ENCODE measurements at places on chromosomes 11 and 22.

DNA sequence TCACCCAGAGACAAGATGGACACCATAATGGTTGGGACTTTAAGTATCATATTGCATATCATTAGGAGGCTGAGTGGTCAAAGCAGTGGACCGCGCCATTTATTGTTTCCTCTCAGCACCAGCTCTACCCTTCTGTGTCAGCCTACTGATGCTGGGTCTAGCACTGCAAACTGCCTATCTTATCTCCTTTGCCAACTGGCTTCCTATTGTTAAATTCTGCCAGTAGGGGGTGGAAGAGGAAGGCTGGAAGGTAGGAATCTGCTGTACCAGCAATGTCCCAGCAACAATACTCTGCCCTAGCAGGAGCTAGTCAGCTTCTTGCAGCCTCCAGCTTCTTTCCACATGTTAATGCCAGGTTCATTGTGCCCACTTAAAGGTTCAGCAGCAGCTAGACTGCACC lies 367.1 kb upstream of the PDGFD start:
- DNase-seq, result no peak

GRCh38 chr22:44120314-44120704 lies 60.4 kb upstream of the PARVG start:
- no peak for DNase-seq

- no peak for DNase-seq
Measured at GRCh38 chr11:9148035-9148434, 56.6 kb upstream of the SCUBE2 start.

- DNase-seq, result no peak
Measured at GRCh38 chr11:77656362-77656761, 18.8 kb upstream of the CLNS1A start.

DNA sequence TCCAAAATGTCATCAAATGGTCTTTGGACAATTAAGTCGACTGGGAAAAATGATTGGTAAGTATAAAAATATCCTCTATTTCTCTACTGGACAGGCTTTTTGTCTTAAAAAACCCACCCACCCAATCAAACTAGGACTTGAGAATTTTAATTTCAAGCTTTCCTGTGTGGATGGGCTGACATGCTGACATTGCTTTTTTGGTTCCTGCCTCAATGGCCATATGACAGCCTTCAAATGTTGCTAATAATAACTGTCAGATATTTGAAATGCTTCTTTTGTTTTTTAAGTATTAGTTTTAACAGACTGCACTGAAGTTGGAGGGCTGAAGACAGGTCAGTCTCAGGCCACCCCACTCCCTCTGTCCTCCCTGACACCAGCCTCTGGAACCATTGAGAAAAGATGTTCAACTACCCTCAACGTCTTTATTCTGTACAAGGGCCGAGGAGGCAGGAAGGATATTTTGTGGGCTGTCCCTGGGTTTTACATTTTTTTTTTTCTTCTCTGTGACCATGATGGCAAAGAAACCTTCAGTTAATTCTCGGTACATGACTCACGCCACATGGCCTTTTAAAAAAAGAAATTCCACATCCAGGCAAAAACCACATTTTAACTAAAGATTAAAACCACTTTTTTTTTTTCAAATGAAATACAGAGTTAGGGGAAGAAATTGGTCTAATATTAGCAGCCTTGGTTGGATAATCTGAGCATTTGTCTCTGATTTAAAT lies 130.4 kb downstream of the SLC1A2 start:
- no peak for DNase-seq

DNA sequence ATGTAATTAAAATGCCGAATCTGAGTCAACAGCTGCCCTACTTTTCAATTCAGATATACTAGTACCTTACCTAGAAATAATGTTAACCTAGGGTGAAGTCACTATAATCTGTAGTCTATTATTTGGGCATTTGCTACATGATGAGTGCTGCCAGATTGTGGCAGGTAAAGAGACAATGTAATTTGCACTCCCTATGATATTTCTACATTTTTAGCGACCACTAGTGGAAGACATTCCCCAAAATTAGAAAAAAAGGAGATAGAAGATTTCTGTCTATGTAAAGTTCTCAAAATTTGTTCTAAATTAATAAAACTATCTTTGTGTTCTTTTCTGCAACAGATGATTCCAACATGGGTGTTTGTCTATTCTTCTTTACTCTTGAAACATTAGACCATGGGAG lies 14.1 kb downstream of the MS4A1 start:
- no peak for DNase-seq

DNA sequence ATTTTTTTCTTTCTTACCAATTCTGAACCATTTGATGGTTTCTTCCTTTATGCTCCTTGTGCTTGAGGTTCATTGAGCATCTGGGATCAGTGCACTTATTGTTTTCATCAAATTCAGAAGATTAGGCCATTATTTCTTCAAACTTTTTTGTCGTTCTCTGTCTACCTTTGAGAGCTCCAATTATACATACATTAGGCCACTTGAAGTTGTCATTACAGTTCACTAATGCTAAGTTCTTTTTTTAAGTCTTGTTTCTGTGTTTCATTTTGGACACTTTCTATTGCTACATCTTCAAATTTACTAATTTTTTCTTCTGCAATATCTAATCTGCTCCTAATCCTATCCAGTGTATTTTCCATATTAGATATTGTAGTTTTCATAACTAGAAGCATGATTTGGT lies 40.8 kb downstream of the CDPF1 start:
- no peak for DNase-seq

DNA sequence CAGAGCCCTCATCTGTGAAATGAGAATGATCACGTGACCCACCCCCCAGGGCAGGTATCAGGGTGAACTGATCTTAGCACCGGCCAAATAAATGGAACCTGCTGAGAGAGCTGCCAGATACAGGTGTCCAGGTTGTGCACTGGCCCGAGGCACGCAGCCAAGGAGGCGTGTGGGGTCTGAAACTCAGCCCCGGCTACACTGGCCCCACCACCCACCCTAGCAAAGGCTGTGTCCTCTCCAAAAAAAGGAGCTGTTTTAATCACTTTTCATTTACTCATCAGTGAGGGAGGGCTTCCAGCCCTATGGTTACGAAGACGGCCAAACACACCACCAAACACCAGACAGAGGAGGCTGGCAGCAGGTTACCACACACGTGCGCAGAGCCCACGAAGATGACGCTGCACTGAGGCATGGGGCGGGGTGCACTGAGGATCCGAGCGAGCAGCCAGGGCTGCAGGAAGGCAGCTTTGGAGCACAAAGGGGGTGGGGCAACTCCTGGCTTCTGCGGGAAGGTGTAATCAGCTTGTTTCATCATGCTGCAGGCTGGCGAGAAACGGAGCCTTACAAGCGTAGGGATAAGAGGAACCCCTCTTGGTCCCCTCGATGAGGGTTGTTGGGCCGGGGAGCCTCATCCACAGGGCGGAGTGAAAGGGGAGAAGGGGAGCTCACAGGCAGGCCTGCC lies 19.5 kb upstream of the SLC22A12 start:
- DNase-seq, result no peak

DNA sequence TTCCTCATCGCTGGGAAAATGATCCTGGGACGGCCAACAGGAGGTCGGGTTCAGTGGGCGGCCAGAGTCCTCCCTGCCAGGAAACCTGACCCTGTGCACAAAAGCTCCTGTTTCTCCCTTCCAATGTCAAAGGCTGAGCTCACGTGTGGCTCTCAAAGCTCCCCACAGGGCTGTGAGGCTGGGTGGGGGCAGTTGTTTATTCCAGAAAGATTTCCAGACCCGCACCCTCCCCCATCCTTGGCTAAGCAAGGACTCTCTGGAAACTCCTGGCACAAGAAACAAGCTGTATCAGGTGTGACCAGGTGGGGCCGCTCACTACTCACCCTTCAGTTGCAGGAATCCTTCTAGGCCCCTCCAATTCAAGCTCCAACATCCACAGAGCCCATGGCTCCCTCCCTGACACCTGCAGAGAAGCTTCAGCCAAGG lies 131.9 kb downstream of the SHANK2 start:
- DNase-seq, result no peak

DNA sequence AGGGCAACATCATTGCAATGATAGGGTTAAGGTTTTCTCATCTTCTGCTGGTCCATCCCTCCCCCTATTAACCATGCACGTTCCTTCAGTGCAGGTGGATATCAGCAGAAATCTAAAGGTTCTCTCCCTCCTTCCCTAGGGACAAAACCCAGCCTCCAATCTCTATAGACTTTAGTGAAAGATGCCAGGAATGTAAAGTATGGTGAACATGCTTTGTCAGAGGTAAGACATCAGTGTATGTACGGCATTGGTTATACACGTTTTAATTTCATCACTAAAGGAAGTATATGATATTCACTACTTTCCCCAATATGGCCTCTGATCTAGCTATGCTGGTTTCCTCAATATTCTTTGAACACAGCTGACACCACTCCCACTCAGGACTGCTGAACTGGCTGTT lies 81.2 kb upstream of the LDLRAD3 start:
- DNase-seq, result no peak

DNA sequence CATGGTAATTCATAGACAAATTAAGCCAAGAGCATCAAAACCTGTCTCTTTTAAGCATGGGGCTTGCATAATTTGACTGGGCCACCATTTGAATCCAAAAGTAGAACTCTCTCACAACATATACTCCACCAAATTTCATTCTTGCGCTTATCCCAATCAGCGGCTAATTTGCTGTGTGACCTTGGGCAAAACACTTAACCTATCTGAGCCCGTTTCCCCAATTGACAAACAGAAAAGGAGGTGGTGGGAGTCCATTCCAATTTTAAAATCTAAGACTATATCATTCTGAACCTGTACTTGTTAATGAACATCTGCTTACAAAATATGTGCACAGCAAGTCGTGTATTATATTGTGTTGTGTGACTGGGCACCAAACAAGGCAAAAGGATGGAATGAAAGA lies 338.1 kb upstream of the NARS2 start:
- DNase-seq, result no peak

- DNase-seq, result no peak
Measured at GRCh38 chr11:121212536-121213361, 79.8 kb upstream of the SC5D start.

DNA sequence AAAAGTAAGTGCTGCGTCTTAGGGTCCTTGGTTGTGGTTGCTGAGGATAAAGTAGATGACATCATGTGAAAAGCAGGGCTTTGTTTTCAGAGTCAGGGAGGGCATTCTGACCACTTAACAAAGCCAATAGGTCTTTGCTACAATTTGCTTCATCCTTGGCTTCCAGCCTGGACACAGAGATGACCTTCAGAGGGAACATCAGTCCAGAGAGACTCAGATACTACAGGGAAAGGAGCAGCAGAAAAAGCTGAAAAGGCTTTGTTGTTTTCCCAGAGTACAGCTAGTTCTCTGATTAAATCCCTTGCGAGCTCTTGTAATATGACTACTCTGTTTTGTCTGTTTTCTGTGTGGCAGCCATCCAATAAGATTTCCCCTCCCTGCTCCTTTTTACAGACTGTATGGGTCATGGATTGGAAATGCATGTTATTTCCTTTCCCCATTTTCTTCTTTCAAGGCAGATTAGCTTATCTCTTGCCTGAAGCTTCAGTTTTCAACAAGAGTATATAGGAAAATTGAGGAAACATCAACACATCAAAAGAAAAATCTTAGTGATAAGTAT lies 31.9 kb downstream of the ATG13 start:
- DNase-seq, result no peak

DNA sequence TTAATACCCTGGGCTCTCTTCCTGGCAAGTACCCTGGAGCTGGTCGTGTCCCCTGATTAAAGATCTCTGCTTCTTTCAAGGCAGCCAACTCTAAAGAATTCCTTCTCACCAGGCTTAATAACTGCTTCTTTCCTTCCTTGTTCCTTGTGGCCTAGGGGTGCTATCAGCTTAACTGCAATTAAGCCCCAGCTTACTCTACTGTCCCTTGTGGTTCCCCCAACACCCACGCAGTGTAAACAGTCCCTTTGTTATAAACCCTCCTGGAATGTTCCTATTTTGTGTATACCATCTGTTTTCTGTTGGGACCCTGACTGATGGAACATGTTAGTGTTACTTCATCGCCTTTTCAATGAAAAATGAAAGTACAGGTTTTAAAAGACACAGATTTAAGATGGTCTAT lies 126.4 kb upstream of the KIRREL3 start:
- DNase-seq, result no peak

DNA sequence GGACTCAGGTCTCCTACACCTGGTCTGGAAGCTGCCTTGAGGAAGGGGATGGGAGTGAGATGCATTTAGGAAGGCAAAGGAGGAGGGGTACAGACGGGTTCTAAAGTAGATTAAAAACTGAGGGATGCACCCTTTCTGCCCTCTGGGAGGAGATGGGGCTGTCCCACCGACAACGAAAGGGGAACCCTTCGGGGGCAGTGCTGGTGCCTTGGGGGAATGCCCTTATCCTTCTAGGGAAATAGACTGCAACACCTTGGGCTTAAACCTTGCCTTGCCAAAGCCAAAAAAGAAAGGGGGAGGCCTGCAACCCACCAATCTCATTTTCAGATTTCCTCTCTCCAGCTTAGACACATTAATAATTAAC lies 89.8 kb downstream of the PLEKHA7 start:
- no peak for DNase-seq

- DNase-seq, result no peak
Measured at GRCh38 chr11:113162592-113162962, 151.8 kb upstream of the TTC12 start.

- no peak for DNase-seq
Measured at GRCh38 chr11:131534611-131535010, 164.2 kb downstream of the NTM start.

DNA sequence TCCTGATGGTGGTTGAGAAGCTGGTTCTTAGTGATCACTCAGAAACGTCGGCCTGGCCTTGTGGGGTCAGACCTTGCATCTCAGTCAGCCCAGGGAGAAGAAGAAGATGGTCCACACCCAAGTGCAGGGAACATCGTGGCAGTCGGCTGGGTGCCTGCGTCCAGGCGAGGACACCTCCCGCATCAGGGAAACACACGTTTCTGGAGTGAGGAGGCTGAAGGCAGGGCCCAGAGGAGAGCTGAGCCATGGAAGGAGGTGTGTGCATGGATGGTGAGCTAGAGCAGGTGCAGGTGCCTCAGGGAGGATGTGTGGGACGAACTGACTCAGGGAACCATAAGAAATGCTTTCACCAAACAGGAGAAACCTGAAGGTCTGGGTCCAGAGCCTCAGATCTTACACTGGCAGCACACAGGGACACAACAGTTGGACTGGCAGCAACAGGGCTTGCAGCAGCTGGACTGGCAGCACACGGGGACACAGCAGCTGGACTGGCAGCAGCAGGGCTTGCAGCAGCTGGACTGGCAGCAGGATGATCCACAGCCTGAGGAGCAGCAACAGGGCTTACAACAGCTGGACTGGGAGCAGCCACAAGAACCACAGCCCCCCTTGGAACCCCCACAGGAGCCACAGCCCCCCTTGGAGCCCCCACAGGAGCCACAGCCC lies 632 bp downstream of the KRTAP5-2 start:
- no peak for DNase-seq

DNA sequence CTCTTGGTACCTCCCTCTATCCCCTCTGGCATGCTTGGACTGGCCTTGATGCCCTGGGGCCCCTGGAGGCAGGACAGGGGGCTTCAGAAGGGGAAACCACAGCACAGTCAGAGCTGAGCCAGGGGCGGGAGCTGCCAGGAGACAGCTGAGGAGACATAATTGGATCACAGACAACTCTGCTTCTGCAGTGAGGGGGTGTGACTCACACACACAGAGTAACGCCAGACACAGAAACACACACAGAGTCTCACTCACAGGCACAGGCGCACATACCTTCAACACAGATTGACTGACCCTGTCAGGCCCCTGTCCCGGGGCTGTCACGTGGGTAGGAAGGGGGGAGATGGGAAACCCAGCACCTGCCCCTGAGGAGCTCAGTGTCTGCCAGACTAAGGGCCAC lies 20.6 kb downstream of the STARD10 start:
- no peak for DNase-seq
